Dermis blood vessel endothelial cell (primary cell): ENCODE measurements at places on chromosomes 3 and 15.

DNA sequence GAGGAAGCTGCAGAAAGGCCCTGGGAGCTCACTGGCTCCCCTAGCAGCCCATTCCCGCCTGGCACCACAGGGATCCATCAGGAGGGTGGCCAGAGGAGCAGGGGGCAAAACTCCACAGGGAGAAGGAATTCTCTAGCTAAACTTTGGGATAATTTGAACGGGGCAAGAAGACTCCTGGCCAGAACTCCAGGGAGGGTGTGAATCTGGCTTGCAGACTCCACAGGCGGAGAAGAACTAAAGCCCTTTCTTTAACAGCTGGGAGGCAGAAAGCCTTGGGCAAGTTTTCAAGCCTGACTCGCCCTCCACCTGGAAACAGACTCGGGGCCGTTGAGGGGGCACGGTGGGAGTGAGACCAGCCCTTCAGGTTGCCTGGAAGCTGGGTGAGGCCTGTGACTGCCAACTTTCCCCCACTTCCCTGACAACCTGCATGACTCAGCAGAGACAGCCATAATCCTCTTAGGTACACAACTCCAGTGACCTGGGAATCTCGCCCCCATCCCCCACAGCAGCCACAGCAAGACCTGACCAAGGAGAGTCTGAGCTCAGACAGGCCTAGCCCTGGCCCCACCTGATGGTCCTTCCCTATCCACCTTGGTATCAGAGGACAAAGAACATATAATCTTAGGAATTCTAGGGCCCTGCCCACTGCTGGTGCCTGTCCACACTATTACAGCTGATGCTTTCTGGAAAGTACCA, 28.6 kb downstream of the SLC27A2 start:
- DNase-seq, result no peak

- DNase-seq, result no peak
These were observed 2.1 kb downstream of the ITGA11 start for GRCh38 chr15:68429691-68430470.

GRCh38 chr15:39442898-39443297, 138.0 kb upstream of the THBS1 start:
- DNase-seq, result no peak

GRCh38 chr15:58852347-58852746, 81.1 kb downstream of the SLTM start:
- no peak for DNase-seq

GRCh38 chr15:51161491-51162220, 67.0 kb upstream of the TNFAIP8L3 start:
- DNase-seq, result no peak

DNA sequence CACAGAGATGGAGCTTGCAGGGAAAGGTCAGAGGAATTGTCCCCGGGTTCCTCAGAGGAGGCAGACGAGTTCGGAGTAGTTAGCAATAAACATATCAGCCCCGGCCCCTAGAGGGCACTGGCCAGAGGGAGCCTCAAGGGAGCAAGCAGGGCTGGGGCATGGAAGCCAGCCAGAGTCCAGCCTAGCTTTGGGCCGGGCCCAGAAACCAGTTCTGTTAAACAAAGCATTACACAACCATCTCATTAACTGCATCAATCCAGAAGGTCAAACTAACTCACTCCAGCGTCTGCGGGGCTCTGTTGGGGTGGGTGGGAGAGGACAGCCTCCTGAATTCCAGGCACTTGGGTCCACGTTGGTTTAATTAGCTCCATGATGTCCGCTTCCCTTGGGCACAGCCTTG, 41.0 kb upstream of the IREB2 start:
- DNase-seq, result no peak
